Stimulated activated CD4-positive, alpha-beta T cell treated with anti-CD3 and anti-CD28 coated beads, Interleukin-4, amount 100 ng/mL, for 4 hours (primary cell): ENCODE measurements at places on chromosomes 6 and 20.
A peak's percentile ranks its signal among the peaks of the same experiment; 100 is the strongest.

DNA sequence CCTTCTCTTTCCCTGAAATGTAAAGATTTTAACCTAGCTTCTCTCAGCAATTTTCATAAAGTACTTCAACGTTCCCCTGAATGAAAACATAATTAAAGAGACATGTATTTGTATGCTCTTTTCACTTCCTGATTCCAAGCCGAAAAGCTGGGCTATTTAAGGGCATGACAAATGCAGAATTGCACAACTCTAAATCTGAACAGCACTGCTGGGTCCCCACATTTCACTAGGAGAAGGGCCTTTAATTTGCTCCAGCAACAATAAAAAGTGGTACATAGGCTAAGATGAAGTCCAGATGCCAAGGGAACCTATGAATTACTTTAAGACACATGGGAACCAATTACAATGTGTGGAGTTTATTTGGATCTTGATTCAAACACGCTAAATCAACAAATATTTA, 42.0 kb downstream of the IRAK1BP1 start:
- no peak for DNase-seq

- DNase-seq: no peak
Observed at GRCh38 chr20:9136114-9136513, 67.2 kb downstream of the PLCB4 start.

DNA sequence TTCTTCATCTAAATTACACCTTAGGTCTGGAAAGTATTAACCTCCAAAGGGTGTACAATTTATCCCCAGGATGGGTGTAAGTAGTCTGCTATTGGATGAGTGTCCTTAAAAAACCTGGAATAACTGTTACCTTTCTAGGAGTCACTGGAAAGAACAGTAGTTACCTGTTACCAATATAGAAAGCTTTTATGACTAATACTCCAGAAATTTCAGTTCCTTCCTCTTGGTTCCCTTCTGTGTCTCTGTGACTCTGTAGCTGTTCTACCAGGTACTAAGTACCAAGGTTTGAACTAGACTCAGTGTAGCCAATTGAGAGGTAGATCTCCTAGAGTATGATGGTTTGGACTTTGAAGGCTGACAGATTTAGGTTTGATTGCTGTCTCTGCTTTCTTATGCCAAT, 47.0 kb upstream of the TBX18 start:
- DNase-seq: no peak

DNA sequence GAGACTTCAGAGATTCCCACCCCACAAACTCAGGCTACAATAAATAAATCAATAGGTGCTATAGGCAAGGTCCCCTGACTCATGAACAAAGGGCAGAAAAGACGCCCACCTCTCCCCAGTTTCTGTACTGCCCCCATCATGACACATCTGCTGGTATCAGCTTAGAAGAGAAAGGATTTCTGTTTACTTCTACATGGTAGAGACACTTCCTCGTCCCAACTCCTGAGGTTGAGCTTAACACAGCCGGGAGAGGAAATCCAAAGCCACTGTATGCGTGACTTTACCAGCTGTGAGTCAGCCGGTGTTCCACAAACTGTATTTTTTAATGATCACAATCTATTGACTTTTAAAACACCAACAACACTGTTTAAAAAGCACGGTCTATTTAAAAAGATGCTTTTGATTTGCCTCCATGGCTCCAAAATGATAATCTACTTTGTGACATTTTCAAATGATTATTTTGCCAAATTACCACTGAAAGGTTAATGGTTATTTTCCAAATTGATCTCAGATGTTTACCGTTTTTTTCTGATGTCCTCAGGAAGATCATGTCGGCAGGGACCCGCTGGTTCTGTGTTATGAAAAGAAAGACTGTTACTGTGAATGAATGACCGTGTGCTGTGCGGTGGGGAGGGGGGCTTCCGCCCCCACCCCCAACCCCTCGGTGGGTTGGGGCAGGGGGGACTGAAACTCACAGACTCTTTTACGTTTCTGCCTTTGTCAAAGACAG, 72.5 kb downstream of the ATP9A start:
- DNase-seq: peak; percentile 2

- no peak for DNase-seq
Observed at GRCh38 chr20:19465536-19465935, 253.1 kb downstream of the SLC24A3 start.

GRCh38 chr6:96657344-96657743, 94.4 kb downstream of the FHL5 start:
- DNase-seq: no peak

- no peak for DNase-seq
Observed at GRCh38 chr20:35934050-35934449, 20.3 kb downstream of the SCAND1 start.

DNA sequence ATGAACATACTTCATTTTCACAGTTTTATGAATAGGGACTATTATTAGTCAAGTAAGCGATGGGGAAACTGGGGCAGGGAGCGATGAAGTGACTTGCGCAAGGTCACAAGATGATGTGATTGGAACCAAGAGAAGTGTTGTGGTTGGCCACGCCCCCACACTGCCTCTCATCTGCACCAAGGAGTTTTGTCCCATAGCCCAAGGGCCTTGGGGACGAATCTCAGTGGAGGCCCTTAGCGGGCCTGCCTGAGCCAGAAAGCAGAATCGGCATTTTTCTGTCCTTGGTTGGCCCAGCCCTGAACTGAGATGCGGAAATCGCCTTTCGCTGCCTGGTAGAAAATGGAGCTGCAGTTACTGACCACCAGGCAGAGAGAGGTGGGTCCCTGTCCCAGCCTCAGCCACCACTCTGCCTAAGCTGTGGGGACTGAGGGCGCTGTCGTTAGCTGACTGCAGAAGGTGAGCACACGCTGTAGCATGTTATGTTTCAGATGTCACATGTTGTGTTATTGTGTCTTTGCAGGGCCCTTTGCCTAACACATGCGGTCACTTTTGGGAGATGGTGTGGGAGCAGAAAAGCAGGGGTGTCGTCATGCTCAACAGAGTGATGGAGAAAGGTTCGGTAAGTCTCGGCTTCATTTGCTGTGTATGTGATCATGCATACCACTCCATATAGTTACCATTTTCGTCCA, 57.8 kb downstream of the PTPN1 start:
- no peak for DNase-seq

GRCh38 chr6:44624936-44625573, 237.5 kb downstream of the CDC5L start:
- no peak for DNase-seq

GRCh38 chr20:61353261-61354000, 101.4 kb downstream of the CDH4 start:
- no peak for DNase-seq

DNA sequence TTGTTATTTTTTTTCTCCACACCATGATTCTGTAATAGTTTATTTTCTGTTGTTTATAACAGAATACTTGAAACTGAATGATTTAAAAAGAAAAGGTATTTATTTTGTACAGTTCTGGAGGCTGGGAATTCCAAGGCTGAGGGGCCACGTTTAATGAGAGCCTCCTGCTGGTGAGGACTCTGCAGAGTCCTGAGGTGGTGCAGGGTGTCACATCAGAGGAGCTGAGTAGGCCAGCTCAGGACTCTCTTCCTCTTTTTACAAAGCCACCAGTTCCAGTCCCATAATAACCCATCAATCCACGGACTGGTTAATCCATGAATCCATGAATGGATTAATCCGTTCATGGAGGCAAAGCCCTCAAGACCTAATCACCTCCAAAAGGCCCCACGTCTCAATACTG, 71.6 kb downstream of the TFAP2A start:
- no peak for DNase-seq

GRCh38 chr6:157323966-157324300, 614 bp upstream of the TMEM242 start:
- peak; percentile 15 for DNase-seq

GRCh38 chr20:54067606-54068174, 2.7 kb downstream of the BCAS1 start:
- DNase-seq: no peak
